ENCODE measurements at places on chromosomes 4 and X.

- DNase-seq, result no peak
These were observed 47.6 kb downstream of the MTHFD2L start for GRCh38 chr4:74205559-74205958.

DNA sequence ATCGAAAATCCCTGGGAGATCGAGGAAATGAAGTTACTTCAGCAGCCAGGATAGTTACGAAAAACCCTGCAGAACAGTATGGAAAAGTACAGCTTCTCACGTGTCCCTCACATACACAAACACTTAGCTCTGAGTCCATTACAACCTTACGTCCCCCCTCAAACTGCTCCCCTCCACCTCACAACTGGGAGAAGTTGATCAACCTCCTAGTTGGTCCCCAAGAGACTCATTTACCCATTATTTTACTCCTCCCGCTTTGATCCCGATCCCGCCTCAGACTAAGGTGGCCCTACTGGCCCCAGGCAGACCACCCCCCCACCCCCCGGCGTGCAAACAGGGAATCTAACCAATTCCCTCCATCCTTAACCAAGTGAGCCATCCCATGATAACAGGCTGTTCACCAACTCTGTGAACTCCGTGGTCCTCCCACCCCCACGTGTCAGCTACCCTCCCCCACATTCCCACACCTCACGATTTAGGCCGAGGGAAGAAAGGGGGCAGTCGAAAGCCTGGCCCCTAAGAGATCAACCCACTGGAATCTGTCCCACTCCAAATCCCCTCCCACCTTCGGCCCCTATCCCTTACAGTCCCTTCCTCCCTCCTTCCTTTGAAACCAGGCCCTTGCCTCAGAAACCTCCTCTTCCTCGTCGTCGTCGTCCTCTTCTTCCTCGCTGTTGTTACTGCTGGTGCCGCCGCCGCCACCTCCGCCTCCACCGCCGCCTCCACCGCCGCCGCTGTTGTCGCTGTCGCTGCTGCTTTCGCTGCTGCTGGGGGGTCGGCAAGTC is 755 bp downstream of the ANKRD17 start:
- DNase-seq, result no peak

- no peak for DNase-seq
These were observed 156.9 kb downstream of the SLIT2 start for GRCh38 chr4:20408611-20409010.

DNA sequence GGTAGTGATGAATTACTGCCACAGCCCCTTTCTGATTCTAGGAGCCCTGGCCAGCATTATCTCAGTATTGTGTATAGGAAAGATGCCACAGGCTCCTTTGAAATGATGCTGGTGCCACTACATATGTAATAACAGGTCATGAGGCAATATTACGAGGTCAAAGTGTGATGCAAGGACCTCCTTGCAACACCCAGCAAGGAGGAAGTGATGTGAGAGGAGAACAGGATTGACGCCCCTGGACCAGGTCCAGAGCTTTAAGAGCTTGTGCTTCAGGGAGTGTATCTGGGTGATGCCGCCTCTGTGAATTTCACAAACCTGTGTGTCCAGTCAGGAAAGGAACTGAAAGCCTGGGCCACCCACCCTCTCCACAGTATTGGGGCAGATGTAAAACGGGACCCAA is 261.8 kb downstream of the MID1IP1 start:
- DNase-seq, result peak; percentile 12

GRCh38 chr4:57102050-57102624 is 8.0 kb downstream of the IGFBP7 start:
- DNase-seq, result peak; percentile 52

- DNase-seq, result no peak
These were observed 209.0 kb downstream of the SCFD2 start for GRCh38 chr4:53156896-53157295.

DNA sequence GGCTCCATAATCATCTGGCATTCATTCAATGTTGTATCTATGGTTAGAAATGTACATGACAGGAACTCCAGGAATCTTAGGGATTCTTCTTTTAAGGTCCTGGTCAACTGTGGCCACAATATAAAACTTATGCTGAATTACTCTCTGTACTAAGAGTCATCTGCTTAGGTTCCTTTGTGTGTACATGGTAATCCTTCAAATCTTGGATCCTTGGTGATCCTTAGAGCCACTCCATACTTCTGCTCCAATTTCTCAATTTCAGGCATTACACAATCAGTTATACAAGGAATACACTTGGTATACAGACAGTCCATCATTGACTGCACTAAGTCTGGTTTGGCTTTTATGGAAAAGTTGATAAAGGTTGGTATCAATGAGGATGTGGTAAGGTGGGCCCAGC is 5.8 kb downstream of the SRD5A3 start:
- no peak for DNase-seq

DNA sequence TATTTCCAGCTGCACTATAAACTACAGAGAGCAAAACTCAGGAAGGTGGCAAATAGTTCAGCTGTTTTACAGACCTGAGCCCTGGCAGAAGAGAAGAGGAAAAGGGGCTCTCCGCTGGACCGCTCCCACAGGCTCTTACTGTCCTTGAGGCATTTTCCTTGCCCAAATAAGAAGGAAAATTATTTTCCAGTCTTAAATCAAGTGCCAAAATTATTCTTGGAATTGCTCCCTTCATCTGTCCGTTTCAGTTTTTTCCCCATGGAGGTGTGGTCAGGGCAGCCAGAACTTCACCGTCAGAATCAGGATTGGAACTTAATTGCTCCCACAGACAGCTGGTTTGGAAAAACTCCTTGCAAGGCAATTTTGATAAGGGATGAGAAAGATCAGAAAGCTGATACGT is 35.2 kb upstream of the SPINK2 start:
- no peak for DNase-seq

Measured in large intestine (tissue), 12 donors.